ENCODE measurements at places on chromosomes 13 and 19. TPM values are rescaled to one million over a fixed set of nuclear protein-coding genes. Genes with fewer than 3 reads are reported as not detected.

COMP gene
- total RNA-seq: not detected

EXOSC5 gene
- 32.3 TPM for total RNA-seq

CLIP3 gene
- 3.0 TPM for total RNA-seq

NANOS3 gene
- total RNA-seq: 0.70 TPM
